ENCODE measurements at places on chromosomes 4 and X.

- no peak for DNase-seq
These were observed 21.0 kb upstream of the TMSB15B start for GRCh38 chrX:103941201-103941975.

GRCh38 chrX:40473460-40474204 is 107.1 kb upstream of the ATP6AP2 start:
- DNase-seq = peak; percentile 3

GRCh38 chr4:120446051-120446567 is 379.5 kb upstream of the MAD2L1 start:
- no peak for DNase-seq

GRCh38 chr4:185786422-185786821 is 25.6 kb downstream of the SORBS2 start:
- DNase-seq = no peak

DNA sequence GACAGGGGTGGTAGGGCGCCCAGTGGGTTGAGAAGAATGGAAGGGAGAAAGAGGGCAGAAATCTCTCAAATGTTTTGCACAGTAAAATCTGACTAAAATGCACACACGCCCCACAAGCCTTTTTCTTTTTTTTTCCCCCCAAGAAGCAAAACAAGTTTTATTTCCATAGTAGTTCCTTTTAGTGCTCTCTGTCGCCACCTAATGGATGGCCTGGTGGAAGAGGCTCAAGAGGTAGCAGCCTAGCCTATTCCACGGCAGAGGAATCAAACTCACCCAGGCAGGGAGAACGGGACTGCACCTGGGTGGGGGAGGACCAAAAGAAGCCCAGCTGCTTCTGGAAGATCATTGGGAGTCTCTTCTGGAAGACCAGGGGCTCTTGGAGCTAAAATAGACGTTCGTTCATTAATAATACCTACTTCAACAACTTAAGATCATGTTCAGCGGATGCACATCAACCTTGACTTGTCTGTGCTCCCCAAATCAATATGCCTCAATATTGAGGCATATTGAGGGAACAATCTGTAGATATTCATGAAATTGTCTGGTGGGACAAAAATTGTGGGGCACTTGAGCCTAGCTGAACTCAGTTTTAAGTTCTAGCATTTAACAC is 31.6 kb upstream of the IRAK1 start:
- DNase-seq = no peak

GRCh38 chrX:114800719-114801118 is 216.7 kb downstream of the IL13RA2 start:
- DNase-seq = no peak

DNA sequence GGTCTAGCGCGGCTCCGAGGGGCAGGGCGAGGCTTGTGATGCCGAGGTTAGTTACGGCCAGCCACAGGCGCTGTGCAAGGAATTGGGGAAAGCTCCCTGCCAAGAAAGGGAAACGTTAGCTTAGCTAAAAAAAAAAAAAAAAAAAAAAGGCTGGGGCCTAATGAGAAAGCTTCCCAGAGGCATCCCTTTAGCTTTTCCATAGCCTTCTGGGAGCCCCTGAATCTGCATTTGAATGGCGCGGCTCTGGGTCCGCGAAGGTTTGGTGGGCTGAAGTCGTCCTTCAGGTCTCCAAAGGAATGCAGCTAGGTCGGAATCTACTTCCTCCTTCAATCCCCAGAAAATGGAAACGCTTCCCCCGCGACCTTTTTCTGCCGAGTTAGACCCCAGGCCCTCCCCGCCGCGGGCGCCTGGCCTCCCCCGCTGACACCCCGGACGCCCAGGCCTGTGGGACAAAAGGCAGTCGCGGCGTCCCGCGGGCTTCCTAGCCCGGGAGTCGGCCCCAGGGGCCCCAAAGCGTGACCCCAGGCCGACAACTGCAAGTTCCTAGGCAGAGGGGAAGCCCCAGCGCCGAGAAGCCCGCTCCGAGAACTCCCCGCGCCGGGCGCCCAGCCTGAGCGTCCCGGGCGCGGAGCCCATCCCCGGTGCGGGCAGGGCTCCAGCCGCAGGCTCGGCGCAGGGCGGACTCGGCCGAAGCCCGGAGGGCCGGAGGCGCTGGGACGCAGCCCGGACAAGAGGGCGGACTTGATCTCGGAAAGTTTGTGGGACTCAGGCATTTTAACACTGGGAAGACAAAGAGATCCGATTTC is 605 bp upstream of the FAT1 start:
- no peak for DNase-seq

GRCh38 chrX:134144231-134144630 is 92.8 kb upstream of the CCDC160 start:
- no peak for DNase-seq

DNA sequence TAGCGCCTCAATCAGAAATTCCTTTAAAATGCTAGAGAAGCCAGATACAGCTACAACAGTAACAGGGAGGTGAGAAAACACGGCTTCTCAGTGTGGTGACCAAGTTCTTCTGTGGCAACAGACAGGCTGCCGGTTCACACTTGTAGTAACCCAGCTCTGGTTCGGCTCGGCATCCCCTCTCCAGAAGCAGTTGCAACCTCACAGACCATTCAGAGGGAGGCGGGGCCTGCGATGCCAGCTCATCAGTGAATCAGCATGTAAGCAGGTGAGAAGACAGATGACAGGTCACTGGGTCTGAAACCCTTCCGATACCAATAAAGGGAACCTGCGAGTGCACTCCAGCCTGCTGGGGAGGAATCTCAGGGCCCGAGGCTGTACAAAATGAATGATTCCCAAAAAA is 251.0 kb downstream of the KCNIP4 start:
- no peak for DNase-seq

GRCh38 chr4:135434936-135435335 is 1233.3 kb upstream of the PABPC4L start:
- no peak for DNase-seq

GRCh38 chrX:74419864-74420195 is 1.5 kb upstream of the SLC16A2 start:
- DNase-seq = no peak

DNA sequence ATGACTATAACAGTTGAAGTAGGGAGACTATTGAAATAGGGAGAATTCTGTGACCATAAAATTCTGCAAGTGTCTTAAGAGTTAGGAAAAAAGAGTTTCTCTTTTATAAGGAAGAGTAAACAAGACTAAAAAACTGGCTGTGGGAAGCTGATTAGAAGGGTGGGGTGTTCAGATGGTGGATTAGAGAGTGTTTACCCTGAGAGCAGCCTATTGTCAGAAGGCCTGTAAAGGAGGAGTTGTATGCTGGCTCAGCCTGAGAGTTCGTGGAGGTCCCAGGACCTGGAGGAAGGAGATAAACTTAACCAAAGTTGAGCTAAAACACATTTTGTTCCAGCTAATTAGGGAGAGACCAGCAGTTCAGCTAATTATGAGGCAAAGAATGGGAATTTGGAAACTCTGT is 629.7 kb downstream of the PCDH7 start:
- no peak for DNase-seq

GRCh38 chr4:109939190-109939589 is 26.5 kb downstream of the EGF start:
- no peak for DNase-seq

- no peak for DNase-seq
These were observed 378.3 kb upstream of the PCDH10 start for GRCh38 chr4:132770776-132771175.

- no peak for DNase-seq
These were observed 54.5 kb upstream of the GRIA2 start for GRCh38 chr4:157165935-157166610.

DNA sequence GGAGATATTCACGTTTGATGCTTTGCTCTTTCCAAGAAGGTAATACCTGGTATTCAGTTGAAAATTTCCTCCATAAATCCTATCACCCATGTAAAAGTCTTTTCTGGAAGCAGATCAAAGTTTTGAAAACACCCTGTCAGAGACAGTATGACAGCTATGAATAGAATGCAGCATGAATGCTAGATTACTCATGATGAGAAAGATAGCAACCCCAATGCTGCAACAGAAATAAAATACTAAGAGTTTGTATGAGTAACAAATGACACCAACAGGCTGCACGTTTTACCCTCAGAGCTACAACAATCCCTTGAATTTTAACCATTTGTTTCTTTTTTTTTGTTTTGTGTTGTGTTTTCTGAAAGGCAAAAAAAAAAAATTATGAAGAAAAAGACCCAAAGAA is 108.6 kb downstream of the ARHGAP6 start:
- no peak for DNase-seq

DNA sequence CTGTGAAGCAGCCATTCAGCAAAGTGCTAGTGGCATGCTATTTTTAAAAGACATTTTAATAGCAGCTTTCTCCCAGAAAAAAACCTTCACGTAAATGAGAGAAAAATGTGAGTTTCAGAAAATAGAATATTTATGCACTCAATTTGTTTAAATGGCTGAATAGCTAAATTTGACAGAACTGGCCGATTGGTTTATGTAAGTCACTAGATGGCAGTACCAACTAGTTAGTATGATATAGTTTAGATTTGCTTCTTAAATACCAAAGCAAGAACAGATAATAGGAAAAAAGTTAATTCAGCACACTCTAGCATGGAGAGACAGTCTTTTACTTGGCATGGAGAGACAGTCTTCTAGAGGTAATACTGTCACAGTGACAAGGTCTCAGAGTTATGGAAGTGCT is 250.1 kb downstream of the SNCA start:
- no peak for DNase-seq

DNA sequence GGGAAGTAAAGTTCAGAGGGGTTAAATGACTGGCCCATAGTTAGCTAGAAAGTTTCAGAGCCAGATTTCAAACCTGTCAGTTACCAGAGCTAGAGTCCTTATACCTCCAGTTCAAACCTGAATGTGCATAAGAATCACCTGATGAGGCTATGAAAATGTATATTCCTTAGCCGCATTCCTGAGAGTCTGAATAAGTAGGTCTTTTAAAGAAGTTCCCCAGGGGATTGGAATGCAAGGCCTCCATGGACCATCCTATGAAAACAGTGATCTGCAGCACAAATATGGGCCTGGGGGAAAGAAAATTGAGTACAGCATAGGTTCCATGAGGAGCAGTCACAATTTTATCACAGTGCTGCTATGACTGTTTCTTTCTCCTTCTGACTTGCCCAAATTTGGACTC is 263.9 kb upstream of the CXorf66 start:
- DNase-seq = no peak

- DNase-seq = no peak
These were observed 17.4 kb upstream of the AFF1 start for GRCh38 chr4:86917212-86918039.

Measured in cortex of kidney (tissue), 1 donor.